Esophagus squamous epithelium (tissue), 5 donors: ENCODE measurements at places on chromosomes 7 and 10. TPM values are rescaled to one million over a fixed set of nuclear protein-coding genes. Genes with fewer than 3 reads are reported as not detected.

The SNX13 gene
- 39.7 TPM for total RNA-seq

The AKR1D1 gene
- total RNA-seq: not detected

The HHEX gene
- total RNA-seq: 1.6 TPM

The CASTOR2 gene
- total RNA-seq: 10.1 TPM

DNA sequence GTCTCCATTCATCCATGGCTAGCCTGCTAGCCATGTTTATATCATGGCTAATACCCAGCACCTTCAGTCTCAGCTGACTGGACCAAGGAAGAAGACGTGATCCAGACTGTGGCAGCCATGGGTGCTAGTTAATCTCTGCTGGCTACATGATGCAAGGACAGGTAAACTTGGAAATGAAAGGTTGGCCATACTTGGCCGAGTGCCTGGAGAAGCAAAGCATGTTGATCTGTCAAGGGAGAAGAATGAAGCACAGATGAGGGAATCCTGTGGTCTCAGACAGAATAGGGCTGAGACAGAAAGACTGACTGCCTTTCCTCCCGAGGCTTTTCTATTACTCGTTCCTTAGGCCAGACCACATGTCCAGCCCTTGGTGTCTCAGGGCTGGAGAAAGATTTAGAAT is 41.1 kb downstream of the CPVL start:
- H3K36me3 ChIP-seq: no peaks in the 10 kb centered on the region
- no peak overlapping the region for H3K4me3 ChIP-seq
- no peak overlapping the region for H3K27ac ChIP-seq
- no peak for DNase-seq
- H3K27me3 ChIP-seq: no peaks in the 10 kb centered on the region
- peaks cover 5% of the 10 kb centered on the region for H3K4me1 ChIP-seq

- no peak overlapping the region for H3K4me3 ChIP-seq
- no peak overlapping the region for H3K27ac ChIP-seq
- no peak for DNase-seq
- H3K36me3 ChIP-seq: no peaks in the 10 kb centered on the region
These were observed 40.9 kb downstream of the ACSM6 start for GRCh38 chr10:95234951-95235350.

- no peak overlapping the region for H3K27ac ChIP-seq
- H3K4me3 ChIP-seq: no peak overlapping the region
- peaks cover 5% of the 10 kb centered on the region for H3K27me3 ChIP-seq
- DNase-seq: no peak
- H3K36me3 ChIP-seq: no peaks in the 10 kb centered on the region
- no peaks in the 10 kb centered on the region for H3K4me1 ChIP-seq
These were observed 10.2 kb upstream of the CUL1 start for GRCh38 chr7:148688526-148688925.

- H3K36me3 ChIP-seq: no peaks in the 10 kb centered on the region
- no peak overlapping the region for H3K4me3 ChIP-seq
- H3K4me1 ChIP-seq: peaks cover 14% of the 10 kb centered on the region
- no peak for DNase-seq
- no peak overlapping the region for H3K27ac ChIP-seq
These were observed 125.7 kb upstream of the ZNF438 start for GRCh38 chr10:31157123-31158010.

- DNase-seq: no peak
- H3K4me3 ChIP-seq: no peak overlapping the region
- peaks cover 91% of the 10 kb centered on the region for H3K36me3 ChIP-seq
- peaks cover 45% of the 10 kb centered on the region for H3K4me1 ChIP-seq
- no peaks in the 10 kb centered on the region for H3K27me3 ChIP-seq
- H3K27ac ChIP-seq: peak overlapping the region; percentile 93
These were observed 17.6 kb downstream of the DNAJB12 start for GRCh38 chr10:72337039-72337629.

GRCh38 chr7:20128001-20128400 is 89.2 kb downstream of the MACC1 start:
- no peaks in the 10 kb centered on the region for H3K36me3 ChIP-seq
- H3K4me1 ChIP-seq: no peaks in the 10 kb centered on the region

DNA sequence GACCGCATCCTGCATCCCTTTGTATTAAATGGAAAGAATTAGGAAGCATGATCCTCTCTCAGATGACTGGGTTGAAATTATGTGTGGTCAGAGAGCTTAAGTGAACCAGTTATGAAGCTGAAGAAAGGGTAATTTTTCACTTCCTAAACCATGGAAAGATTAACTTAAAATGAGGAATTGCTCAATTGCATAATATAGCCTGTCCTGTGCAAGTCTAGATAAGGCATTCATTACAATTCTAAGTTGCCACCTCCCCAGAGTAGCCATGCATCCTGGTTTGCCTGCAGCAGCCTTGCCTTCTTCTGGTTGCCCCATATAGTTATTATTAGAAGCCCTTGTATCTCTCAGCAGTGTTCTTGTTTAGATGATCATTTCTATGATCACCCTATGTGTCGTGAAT is 45.3 kb downstream of the STARD3NL start:
- DNase-seq: no peak
- no peaks in the 10 kb centered on the region for H3K4me1 ChIP-seq
- no peak overlapping the region for H3K27ac ChIP-seq
- H3K4me3 ChIP-seq: no peak overlapping the region
- H3K36me3 ChIP-seq: no peaks in the 10 kb centered on the region

DNA sequence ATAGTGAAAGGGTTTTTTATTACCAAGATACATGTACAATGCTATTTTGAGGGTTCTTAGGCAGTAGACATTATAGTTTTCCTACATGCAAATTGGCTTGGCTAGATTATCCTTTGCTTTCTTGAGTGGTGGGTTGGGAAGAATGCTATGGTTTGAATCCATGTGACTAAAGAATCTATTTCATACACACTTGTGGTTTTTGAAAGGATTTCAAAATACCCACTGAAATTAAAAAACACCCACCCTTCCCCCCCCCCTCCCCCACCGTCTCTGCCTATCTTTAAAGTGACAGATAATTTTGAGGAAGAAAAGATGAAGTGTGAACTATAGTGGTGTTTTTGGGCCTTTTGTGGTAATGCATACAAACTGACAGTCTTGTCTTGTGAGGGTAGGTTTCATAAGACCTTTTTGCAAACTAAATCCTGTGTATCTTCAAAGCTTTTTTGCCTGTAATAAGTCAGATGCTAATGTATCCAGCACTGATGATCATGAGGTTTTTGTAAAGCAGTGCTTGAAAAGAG is 90.9 kb downstream of the TPST1 start:
- no peaks in the 10 kb centered on the region for H3K36me3 ChIP-seq
- H3K4me3 ChIP-seq: no peak overlapping the region
- H3K27ac ChIP-seq: peak overlapping the region; percentile 4
- no peak for DNase-seq
- peaks cover 45% of the 10 kb centered on the region for H3K4me1 ChIP-seq
- no peaks in the 10 kb centered on the region for H3K27me3 ChIP-seq

DNA sequence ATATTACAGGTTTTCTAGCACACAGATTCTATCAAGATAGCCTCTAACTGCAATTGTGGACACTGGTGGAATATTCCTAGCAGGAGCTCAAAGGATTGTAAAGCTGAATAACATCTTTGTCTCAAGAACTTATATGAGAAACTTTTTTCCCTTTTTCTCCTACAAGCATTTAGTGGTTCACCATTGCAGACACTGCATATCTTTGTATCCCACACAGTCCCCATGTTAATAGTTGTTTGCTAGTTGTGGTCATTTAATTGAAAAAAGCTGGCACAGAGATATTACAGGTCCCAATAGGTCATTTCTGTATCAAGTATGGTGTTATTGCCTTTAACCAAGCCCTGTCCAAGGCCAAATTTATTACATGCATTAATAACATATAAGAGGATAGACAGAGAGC is 226.2 kb upstream of the TCF7L2 start:
- no peaks in the 10 kb centered on the region for H3K27me3 ChIP-seq
- H3K4me3 ChIP-seq: no peak overlapping the region
- H3K36me3 ChIP-seq: no peaks in the 10 kb centered on the region
- no peaks in the 10 kb centered on the region for H3K4me1 ChIP-seq
- H3K27ac ChIP-seq: no peak overlapping the region

DNA sequence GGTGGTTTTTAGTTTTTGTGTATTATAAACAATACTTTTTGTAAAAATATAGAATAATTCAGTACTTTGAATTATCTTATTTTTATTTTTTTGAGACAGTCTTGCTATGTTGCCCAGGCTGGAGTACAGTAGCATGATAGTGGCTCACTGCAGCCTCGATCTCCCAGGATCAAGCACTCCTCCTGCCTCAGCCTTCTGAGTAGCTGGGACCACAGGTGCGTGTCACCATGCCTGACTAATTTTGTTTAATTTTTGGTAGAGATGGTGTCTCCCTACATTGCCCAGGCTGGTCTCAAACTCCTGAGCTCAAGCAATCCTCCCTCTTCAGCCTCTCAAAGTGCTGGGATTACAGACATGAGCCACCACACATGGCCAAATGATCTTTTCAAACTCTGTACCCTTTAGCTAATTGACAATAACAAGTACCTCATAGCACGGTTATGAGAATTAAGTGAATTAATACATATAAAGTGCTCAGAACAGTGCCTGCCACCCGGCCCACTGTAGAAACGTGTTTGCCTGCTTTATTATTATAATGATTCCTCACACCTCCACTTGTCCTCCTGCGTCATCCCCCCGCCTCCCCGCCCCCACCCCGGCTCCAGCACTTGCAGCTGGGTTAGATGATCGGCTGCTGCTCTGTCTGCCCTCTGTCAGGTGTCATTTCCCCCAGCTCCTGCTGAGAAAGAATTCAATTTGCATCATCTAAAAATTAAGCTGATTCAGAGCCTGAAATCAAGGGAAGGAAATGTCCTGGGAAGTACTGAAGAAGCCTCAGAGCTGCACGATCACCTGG is 53.6 kb upstream of the NRF1 start:
- no peaks in the 10 kb centered on the region for H3K27me3 ChIP-seq
- H3K36me3 ChIP-seq: no peaks in the 10 kb centered on the region
- no peak overlapping the region for H3K4me3 ChIP-seq
- H3K27ac ChIP-seq: no peak overlapping the region
- DNase-seq: no peak
- H3K4me1 ChIP-seq: no peaks in the 10 kb centered on the region

GRCh38 chr10:66773472-66773817 is 152.4 kb upstream of the LRRTM3 start:
- no peak for DNase-seq
- H3K4me3 ChIP-seq: no peak overlapping the region
- H3K36me3 ChIP-seq: no peaks in the 10 kb centered on the region

DNA sequence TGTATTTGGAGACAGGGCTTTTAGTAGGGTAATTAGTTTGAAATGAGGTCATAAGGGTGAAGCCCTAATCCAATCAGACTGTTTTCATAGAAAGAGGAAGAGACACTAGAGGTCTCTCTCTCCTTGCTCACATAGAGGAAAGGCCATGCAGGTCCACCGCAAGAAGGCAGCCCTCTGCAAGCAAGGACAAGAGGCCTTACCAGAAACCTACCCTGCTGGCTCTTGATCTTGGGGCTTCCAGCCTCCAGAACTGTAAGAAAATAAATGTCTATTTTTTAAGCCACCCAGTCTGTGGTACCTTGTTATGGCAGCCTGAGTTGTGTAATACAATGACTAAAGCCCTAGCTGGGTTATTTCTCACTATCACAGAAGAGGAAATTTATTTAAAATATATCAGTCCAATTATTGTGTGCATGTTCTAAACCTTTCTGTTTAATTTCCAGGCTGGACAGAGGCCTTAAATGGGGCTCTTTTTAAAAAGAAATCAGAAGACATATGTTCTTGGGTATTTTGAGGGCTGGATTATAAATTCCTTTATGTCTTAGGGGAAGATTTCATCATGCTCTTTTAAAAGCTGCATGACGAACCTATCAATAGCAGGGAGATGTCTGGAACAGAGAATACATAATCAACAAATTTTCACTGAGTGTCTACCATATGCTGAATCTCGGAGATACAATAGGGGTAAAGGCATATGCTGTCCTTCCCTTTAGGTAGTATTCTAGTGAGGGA is 12.9 kb upstream of the TMEM26 start:
- H3K4me1 ChIP-seq: no peaks in the 10 kb centered on the region
- H3K36me3 ChIP-seq: no peaks in the 10 kb centered on the region
- H3K4me3 ChIP-seq: no peak overlapping the region
- no peak overlapping the region for H3K27ac ChIP-seq
- H3K27me3 ChIP-seq: no peaks in the 10 kb centered on the region

DNA sequence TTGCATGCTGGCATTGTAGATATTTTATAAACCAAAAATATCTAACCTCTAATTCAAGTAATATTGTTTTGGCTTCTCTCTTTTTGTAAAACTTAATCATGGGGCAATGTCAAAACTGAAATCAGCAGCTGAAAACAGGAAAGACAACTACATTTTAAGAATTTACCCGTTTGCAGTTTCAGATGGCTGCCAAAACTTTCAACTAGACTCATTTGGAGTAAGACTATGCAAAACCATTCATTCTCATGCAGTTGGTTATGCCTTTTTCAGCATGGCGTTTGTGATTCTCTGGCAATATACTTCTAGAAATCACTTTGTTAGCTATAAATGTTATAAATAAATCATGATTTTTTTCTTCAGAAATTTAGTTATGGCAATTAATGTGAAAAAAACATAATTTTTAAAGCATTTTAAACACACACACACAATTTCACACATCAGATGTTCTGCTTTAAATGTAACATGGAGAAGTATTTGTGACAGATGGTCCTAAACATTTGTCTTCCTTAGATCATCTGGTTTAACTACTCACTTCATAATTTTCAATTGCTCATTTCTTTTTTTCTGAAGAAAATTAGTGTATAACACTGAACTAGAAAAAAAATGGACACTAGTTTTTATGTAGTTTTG is 116.4 kb downstream of the ITGB8 start:
- no peak overlapping the region for H3K4me3 ChIP-seq
- no peak overlapping the region for H3K27ac ChIP-seq
- H3K4me1 ChIP-seq: no peaks in the 10 kb centered on the region
- DNase-seq: no peak

- H3K4me3 ChIP-seq: no peak overlapping the region
- H3K27ac ChIP-seq: no peak overlapping the region
- no peak for DNase-seq
- no peaks in the 10 kb centered on the region for H3K36me3 ChIP-seq
- H3K27me3 ChIP-seq: no peaks in the 10 kb centered on the region
- peaks cover 1% of the 10 kb centered on the region for H3K4me1 ChIP-seq
These were observed 111.3 kb upstream of the CARD11 start for GRCh38 chr7:3154881-3155494.

GRCh38 chr7:118148930-118149329 is 35.0 kb upstream of the LSM8 start:
- no peak for DNase-seq
- H3K27me3 ChIP-seq: no peaks in the 10 kb centered on the region

GRCh38 chr10:110834629-110835301 is 37.0 kb upstream of the PDCD4 start:
- H3K27ac ChIP-seq: peak overlapping the region; percentile 90
- H3K27me3 ChIP-seq: no peaks in the 10 kb centered on the region
- no peak for DNase-seq
- H3K4me3 ChIP-seq: peak overlapping the region; percentile 41
- peaks cover 85% of the 10 kb centered on the region for H3K4me1 ChIP-seq
